ENCODE measurements at places on chromosomes 4 and X.

DNA sequence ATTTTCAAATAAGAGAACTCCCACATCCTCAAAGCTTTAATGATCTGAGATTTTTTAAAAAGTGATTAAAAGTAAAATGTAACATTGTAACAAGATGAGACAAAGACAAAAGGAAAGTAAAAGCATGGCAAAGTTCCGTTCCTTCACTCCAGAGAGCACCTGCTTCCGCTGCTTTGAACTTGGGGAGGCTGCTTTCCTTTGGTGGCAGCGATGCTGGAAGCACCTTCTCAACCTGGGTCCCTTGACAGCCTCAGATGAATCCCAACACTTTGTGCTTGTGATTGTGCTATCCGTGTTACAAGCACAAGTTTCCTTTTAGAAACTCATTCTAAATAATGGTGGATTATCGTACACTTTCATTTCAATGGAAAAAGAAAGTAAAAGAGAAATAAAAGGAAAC is 59.7 kb downstream of the HADH start:
- DNase-seq: peak; percentile 63

DNA sequence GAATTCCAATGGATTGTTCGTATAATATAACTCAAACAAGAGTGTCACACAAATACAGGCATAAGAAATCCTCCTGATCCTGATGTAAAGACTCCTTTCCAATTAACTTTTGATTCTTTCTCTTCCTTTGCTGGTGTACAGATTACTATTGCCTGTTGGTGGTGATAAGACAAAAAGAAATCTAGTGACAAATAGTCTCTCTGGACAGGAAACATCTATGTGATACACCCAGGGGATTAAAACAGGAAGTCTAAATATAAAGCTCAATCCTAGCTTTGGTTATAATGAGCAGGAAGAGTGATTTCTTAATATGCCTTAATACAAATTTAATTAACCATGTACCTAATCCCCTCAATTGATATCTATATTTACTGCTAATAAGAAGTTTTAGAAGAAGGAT is 45.1 kb downstream of the ARHGEF6 start:
- no peak for DNase-seq

GRCh38 chr4:6746721-6747293 is 30.8 kb downstream of the BLOC1S4 start:
- DNase-seq: no peak

GRCh38 chr4:119209077-119209476 is 3.4 kb upstream of the USP53 start:
- no peak for DNase-seq

DNA sequence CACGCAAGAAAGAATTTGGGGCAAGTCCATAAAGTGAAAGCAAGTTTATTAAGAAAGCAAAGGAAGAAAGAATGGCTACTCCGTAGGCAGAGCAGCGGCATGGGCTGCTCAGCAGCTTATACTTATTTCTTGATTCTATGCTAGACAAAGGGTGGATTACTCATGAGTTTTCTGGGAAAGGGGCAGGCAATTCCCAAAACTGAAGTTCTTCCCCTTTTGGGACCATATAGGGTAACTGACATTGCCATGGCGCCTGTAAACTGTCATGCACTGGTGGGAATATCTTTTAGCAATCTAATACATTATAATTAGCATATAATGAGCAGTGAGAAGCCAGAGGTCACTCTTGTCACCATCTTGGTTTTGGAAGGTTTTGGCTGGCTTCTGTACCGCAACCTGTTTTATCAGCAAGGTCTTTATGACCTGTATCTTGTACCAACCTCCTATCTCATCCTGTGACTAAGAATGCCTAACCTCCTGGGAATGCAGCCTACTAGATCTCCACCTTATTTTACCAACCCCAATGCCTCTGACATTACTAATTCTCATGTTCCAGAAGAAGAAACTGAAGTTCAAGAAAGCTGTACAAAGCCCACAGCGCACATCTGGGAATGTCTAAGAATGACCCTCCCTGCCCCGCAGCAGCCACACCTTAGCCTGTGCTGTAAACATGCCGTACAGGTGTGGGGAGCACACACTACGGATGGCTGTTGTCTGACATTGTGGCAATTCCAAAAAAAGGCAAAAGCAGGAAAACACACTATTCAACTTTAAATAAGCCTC is 18.6 kb downstream of the RXFP1 start:
- DNase-seq: no peak

GRCh38 chr4:24742335-24742734 is 53.0 kb upstream of the SOD3 start:
- no peak for DNase-seq

GRCh38 chr4:128347175-128347868 is 59.7 kb upstream of the PGRMC2 start:
- DNase-seq: no peak

DNA sequence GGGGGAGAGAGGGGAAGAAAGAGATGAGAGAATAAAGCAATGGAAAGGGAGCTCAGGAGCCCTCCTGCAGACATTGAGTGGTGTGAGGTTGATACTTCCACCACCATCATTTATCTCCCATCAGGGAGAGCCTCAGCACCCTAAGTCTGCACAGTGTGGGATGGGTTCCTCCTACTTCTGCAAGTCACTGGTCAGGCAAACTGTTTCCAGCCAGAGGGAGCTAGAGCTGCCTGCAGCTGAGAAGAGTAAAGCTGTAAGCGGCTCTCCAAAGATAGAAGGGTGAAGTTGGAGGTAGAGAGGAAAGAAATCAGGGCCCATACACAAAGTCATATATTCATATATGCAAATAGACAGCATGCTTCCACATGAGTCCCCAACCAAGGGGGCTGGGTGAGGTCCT is 21.9 kb upstream of the ZNF81 start:
- DNase-seq: no peak

GRCh38 chr4:153706519-153706918 is 22.4 kb downstream of the TLR2 start:
- no peak for DNase-seq

- no peak for DNase-seq
These were observed 467.6 kb upstream of the CNKSR2 start for GRCh38 chrX:20906571-20906970.

DNA sequence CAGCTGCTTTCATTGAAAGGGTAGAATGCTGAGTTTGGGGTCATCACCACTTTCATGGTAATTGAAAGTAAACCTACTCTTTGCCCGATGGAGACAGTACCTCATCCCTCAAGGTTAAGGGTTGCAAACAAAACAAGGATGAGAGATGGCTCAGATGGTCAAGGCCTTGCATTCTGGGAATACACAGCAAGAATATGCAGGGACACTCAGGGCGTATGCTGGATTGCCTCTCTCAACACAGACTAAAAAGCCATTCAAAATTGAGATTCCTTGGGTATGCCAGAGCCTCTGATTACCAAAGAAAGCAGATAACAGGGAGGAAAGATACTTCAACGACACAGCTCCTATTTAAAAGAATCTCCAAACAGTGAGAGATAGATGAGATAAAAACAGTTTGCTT is 310.4 kb downstream of the ARAP2 start:
- DNase-seq: no peak

- DNase-seq: no peak
These were observed 24.2 kb downstream of the TBC1D14 start for GRCh38 chr4:6933691-6934430.

GRCh38 chr4:119284876-119285780 is 36.8 kb downstream of the FABP2 start:
- DNase-seq: no peak

DNA sequence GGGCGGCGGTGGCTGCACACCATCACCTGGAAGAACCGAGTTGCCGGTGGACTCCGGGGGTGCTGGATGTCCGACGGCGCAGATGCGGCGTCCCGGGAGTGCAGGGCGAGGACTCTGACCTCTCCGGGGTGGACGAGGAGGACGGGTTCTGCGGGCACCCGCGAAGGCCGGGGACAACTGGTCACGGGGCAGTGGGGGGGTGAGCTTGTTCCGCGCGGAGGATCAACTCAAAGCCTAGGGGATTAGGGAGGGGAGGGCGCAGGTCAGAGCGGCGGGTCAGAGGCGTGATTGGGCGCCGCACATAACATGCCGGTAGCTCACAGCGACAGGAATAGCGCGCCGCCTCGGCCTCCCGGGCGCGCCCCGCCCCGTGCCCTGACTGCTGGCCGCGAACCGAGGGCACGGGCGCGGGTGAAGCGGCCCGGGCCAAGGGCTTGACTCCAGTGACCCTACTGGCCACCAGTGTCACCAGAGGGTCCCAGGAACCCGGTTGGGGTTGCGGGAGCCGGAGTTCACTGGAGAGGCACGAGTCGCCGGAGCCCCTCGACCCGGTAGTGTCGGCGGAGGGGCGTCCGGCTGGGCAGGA is at the start of gene KLHL34:
Gene KLHL34 (minus strand): TSS at position 179 of the 586 bp plus-strand sequence. CDS start 542 bp downstream, outside the sequence.
- no peak for DNase-seq

GRCh38 chr4:53044651-53044960 is 182.5 kb downstream of the RASL11B start:
- DNase-seq: no peak

- DNase-seq: no peak
These were observed 2.0 kb upstream of the ARX start for GRCh38 chrX:25017667-25018247.

GRCh38 chr4:181582595-181582994 is 660.6 kb upstream of the TENM3 start:
- no peak for DNase-seq

- DNase-seq: no peak
These were observed 141.4 kb downstream of the TLL1 start for GRCh38 chr4:166014411-166014810.

DNA sequence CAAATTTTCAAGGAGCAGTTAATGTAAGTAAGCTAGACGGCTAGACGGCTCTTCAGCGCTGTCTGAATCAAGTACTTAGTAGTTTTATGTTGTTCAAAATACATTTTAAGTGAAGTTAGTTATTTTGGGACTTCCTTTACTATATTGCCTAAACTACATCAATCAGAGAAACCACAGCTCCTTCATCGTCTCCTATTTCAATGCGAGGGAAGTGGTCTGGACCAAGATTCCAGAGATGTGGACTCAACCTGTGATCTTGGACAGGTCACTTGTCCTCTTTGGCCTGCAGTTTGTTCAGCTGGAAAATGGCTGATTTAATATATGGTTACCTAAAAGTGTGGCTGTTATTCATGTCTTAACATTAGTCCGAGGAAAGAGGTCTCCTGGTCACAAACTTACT is 10.6 kb downstream of the ING2 start:
- DNase-seq: no peak

DNA sequence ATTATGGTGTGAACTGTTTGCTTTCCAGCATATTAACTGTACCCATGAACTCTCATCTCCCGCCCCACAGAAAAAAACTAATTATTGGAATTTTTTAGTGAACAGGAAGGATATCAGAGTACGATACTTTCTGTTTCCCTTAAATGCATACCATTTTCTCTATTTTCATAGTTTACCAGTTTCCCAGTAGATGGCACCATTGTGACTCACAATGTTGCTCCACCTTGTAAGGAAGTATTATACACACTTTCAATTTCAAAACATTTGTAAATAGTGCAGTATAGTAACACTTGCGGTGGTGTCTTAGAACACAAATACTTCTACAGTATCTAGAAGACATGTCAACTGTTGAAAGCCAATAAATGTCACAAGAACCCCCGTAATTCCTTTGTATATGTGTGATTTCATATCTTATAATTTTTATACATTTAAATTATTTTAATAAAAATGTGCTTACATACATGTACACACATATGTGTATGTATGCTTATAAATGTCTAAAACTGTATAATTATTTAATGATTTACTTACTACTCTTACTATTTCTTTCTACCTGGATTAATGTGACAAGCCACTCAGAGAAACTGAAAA is 167.3 kb downstream of the SLIT2 start:
- DNase-seq: no peak

DNA sequence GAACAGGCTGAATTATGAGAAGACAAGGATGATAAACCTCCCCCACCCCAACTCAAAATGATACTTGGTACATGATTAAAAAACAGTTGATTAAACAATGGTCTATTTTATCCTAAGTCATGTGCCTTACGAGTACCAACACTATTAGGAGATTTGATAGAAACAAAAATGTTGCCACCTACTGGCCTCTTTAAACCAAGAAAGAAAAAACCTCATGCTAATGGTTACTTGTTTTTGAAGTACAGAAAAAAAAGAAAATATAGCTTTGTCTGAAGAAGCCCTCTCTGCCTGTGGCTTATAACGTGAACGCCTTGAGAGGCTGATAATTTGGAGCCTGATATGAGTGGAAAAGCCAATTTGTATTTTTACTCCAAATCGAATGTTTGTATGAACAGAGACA is 538.2 kb downstream of the DMD start:
- DNase-seq: no peak

DNA sequence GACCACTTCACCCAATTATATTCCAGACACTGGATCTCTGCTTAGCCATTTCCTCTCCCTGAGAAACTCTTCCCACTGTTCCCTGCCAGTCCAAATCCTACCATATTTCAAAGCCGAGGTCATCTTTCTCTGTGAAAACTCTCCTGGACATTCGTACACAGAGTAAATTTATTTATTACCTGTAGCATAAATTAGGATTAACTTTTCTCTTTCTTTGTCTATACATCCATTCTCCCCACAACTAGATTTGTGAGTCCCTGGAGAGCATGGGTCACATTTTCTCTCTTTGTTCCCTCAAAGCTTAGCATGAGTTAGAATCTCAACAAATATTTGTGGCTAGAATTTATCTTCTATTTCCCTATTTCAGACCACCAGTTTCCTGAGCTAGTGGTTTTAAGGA is 27.8 kb upstream of the SMIM10 start:
- DNase-seq: no peak

- no peak for DNase-seq
These were observed 254.2 kb downstream of the CBR4 start for GRCh38 chr4:168755598-168756477.

- DNase-seq: no peak
These were observed 113.6 kb upstream of the EMCN start for GRCh38 chr4:100631281-100631968.

GRCh38 chrX:32137525-32137924 is 1065.7 kb upstream of the FTHL17 start:
- DNase-seq: no peak

DNA sequence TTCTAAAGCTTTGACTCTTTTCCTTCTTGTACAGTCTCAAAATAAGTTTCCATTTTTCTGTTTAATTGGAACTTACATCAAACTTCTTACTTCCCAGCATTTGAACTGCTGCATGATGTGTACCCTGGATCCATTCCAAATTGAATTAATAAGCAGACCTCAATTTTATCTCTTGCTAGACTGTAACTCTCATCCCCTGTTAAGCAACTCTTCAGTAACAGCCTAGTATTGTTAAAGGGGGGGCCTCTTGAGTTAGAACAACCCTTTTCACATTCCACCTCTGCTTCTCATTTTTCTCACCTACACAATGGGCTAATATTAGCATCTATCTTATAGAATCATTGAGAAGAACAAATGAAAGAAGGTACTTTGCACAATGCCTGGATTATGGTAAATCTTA is 169.4 kb downstream of the IL1RAPL1 start:
- no peak for DNase-seq

- DNase-seq: no peak
These were observed 33.6 kb upstream of the CCNG2 start for GRCh38 chr4:77123411-77123810.

- no peak for DNase-seq
These were observed 909.4 kb downstream of the FSTL5 start for GRCh38 chr4:161254375-161254774.

- no peak for DNase-seq
These were observed 131.3 kb upstream of the AP1S2 start for GRCh38 chrX:15985937-15986336.

GRCh38 chr4:182925298-182925757 is 8.1 kb upstream of the DCTD start:
- peak; percentile 50 for DNase-seq

- peak; percentile 7 for DNase-seq
These were observed 25.6 kb downstream of the ELF4 start for GRCh38 chrX:130084631-130085237.
